Forelimb muscle (tissue), 1 donor: ENCODE measurements at places on chromosomes 16 and 17. TPM values are rescaled to one million over a fixed set of nuclear protein-coding genes. Genes with fewer than 3 reads are reported as not detected.

The GUCY2D gene
- not detected for polyA plus RNA-seq

The MYLK3 gene
- 16.5 TPM for polyA plus RNA-seq

- DNase-seq = no peak
These were observed 65.6 kb upstream of the SREBF1 start for GRCh38 chr17:17902376-17902775.

DNA sequence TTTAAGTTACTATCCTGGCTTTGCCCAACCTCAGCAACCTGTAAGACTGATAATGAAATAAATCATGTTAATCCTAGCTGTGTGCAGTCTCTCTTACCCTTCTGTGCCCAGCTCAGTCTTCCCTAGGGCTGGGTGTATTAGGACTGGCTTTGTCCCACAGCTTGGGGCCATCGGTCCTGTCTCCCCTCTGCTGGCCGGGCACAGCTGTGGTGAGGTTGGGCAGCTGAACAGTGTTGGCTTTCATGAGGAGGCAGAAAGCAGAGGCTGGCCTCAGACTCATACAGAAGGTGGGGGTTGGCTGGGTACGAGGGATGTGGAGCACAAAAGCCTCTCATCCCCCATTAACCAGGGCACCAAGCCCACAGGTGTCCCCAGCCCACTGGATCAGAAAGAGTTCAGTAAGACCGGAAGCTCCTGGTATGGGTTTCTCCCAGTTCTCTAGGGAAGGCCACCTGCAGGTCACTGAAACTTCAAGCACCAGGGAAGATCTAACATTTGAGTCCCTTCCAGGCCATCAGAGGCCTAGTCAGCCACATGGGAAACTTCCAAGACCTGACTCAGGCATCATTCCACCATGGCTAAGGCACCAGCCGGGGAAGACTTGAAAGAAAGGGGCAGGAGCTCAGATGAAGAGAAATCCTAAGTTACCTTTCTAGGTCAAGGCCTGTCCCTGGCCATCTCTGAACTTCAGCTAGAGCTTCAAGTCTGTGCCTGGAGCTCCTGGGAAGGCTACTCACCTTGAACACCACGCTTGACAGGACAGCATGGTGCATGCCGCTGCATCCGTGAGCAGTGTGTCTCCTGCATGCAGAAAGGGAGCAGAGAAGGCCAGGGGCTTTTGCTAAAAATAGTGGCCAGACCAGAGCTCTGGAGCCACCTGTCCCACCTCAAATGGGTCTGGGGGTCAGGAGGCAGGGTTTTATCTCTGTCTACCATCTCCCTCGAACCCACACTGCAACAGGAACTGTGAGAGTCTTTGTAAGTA lies 8.8 kb downstream of the CNP start:
- DNase-seq = no peak

DNA sequence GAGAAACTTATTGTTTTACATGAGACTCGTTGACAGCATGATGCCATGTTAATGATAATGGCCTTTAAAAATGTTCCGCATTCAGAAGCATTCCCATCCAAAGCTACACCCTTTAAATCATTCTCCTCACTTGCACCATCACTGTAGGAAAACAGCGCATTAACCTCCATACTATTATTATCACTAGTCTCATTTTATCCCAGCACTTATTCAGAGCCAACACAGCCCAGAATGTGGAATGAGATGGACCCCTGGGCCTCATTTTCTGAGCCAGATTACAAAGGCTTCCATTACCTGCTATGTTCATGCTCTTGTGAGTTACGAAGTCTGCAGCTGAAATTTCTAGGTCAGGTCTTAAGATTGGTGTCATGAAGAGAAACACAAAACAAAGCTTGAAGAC lies 159.4 kb downstream of the HS3ST3A1 start:
- DNase-seq = no peak

GRCh38 chr17:31595076-31595475 lies 203.6 kb downstream of the RAB11FIP4 start:
- no peak for DNase-seq

The NPIPA3 gene
- 15.6 TPM for polyA plus RNA-seq

- DNase-seq = no peak
These were observed 130.3 kb upstream of the FAM20A start for GRCh38 chr17:68731465-68731864.

The SLC13A5 gene
- polyA plus RNA-seq = 0.05 TPM

- no peak for DNase-seq
These were observed 8.9 kb upstream of the ITGB3 start for GRCh38 chr17:47244697-47245096.

DNA sequence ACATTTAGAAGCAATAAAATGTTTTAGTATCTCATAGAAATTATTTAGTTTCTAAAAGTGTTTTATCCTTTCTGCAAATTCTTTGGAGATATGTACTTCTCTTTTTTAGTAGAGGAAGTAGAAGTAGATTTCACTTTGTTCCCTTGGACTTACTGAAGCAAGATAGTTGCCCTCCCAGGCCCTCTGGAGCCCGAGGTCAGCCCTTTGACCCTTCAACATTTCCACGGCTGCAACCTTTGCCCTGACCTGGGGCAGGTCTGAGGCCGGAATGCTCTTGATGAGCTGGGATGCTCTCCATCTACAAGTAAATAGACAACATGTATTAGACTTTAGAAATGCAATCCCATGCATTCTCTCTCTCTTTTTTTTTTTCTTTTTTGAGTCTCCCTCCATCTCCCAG lies 167.5 kb downstream of the CDK5R1 start:
- DNase-seq = no peak

DNA sequence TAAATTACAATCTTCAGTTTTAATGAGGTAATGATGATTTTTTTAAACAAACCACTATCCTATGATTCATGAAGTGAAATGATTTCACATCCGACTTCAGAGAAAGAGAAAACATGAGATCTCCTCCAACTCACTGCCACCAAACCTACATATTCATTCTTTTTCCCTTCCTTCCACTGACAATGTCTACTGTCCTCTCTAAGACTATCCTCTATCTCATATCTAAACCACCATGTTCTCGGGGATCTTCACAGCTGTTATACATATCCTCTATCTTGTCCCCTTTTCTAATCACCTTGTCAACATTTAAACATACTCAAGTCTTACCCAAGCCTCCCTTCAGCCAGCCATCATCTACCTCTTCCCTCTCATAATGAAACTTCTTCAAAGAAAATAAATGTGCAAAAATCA lies 53.5 kb downstream of the SMURF2 start:
- no peak for DNase-seq

DNA sequence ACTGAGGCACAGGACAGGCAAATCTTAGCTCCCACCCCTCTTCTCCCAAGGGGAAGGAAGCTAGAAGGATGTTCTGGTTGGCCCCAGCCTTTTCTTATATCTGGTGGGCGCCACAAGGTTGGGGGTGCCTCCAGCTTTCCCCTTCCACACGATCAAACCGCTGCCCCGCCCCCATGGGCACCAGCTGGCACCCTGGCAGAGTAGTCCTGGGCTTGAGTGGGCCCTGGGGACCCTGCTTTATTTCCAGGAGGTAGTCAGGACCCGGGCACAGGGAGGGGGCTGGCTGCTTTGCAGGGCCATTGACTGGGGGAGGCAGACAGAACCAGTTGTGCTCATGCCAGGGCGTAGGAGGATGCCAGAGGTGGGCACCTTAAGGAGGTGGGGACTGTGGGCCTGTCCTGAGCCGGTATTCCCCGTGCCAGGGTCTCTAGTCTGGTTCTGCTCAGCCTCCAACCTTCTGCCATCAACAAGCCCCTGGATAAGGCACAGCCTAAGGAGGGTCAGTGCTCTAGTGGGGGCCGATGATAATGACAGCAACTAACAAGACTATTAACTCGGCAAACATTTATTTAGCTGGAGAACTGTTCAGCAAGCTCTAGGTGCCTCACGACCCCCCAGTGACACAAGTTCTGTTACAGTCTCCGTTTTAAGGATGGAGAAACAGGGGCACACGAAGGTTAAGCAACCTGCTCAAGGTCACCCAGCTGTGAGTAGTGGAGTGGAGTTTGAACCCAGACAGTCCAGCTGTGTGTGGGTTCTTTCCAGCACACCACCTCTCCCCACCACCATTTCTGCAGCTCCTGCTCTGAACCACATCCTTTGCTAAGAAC lies 7.6 kb upstream of the PPP1R1B start:
- DNase-seq = no peak

DNA sequence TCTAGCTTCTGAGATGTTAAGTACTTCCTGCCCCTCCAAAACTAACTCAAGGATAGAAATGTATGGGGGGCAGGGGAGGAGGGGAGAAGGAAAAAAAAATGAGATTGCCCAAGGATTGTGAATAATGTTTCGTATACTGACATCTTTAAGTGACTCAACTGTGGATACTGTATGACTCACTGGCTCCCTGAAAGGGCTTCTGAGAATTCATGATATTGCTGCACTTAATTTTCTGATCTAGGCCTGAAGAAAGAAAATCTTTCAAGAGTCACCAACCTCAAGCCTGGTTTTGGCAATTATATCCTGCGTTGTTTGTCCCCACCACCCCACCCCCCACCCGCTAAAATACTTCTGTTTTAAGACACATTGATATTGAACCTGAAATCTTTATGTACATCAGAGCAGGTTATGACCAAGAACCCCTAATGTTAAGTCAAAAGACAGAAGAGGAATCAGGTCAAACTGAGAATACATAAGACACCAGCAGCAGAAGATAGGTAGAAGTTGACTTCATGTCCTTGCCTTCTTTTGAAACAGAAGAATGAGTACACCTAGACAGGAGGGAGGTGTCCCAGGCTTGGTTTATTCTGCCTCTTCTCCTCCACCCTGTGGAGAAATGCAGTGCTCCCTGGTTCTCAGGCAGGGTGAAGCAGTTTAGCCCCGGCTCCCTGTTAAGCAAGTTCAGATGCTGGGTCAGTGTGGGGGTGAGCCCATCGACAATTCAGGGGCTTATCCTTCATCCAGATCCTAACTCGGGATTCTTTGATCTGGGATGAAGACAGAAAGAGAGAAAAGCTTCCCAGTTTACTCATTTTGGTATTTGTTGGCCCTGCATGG lies 3.3 kb upstream of the FBXL20 start:
- no peak for DNase-seq

The ZPBP2 gene
- not detected for polyA plus RNA-seq

DNA sequence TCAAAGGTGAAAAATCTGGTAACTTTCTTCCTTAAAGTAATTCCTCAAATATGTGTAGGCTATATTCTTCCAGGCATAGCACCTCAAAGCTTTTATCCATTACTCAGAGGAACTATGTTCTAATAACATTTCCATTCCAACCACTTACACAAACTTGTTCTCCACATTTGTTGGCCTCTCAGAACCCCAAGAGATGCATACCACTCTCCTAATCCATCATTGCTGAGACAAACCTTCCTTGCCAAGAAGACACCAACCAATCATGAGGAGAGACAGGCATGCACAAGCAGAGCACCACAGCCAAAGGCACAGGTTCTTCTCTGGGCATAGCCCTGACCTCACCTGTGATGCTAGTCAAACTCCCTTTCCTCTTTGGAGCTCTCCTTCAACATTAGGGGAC lies 20.9 kb downstream of the CDH11 start:
- DNase-seq = no peak

DNA sequence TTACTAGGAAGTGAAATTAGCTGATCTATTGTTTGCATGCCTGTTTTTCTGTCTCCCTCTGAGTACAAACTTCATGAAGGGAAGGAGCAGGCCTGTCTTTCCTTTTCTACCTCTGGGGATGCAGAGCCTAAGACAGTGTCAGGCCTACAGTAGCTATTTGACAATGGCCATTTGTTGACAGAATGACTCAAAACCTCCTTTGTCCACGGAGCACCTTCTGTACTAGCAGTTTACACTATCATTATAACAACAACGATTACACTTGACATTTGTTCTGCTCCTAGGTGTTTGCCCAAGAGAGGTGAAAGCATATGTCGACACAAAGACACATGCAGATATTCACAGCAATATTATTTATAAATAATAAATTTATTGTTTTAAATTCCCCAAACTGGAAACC lies 132.3 kb upstream of the IRX3 start:
- no peak for DNase-seq

- no peak for DNase-seq
These were observed 8.5 kb downstream of the PRMT7 start for GRCh38 chr16:68319185-68319908.

GRCh38 chr17:61825448-61826137 lies 37.7 kb downstream of the BRIP1 start:
- no peak for DNase-seq

DNA sequence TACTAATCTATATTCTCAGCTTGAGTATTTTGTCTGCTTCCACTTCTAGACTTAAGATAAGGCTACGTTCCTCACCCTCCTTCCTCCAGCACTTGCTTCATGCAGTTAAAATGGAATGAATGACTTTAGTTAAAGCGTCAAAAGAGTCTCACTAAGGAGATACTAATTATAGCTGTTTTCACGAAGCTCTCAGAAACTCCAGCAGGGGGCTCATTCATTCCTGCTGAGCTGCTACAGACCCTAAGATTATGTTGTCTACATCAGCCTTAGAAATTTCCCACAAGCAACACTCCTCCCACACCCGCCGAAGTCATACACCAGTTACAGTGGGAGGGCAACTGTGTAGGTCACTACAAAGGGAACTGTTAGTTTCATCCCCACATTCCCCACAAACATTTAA lies 57.0 kb upstream of the KIFC3 start:
- no peak for DNase-seq

The COPZ2 gene
- 42.6 TPM for polyA plus RNA-seq

The ARSG gene
- 3.7 TPM for polyA plus RNA-seq

- no peak for DNase-seq
These were observed 587.7 kb downstream of the MAF start for GRCh38 chr16:79012671-79013434.

DNA sequence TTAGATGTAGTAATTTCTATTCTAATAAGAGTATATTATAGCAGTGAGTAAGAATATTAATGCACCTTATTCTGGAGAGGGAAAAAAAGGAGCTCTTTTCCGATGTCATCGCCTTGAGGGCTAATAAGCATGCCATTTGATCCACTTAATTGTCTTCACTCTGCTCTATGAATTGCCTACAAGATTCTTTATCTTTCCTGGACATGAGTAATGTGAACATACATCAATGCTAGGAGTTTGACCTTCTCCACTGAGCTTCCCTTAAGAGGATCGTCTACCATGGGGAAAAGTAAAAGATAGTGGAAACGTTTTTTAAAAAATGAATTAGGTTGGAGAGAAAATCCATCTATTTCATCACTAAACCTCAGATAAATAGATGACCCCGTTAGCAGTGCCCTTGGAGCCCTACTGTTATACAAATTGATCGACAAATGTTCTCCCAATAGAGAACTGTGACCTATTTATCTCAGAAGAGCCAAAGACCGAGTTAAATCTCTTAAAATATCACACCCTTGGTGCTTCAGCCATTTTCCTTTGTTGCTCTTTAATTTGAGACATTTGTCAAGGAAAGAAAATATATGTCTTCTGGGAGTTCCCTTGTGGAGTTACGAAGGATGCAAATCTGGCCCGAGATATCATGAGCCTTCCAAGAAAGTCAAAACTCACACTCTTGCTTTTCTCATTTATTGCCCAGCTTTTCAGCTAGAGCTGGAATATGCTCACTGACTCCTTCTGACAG lies 898.5 kb downstream of the KCNJ2 start:
- DNase-seq = no peak

The ZFHX3 gene
- polyA plus RNA-seq = 8.8 TPM

The ZNF469 gene
- polyA plus RNA-seq = 4.9 TPM
